Chondrocyte (in vitro differentiated cells): ENCODE measurements at places on chromosomes 13 and 19. TPM values are rescaled to one million over a fixed set of nuclear protein-coding genes. Genes with fewer than 3 reads are reported as not detected.

DNA sequence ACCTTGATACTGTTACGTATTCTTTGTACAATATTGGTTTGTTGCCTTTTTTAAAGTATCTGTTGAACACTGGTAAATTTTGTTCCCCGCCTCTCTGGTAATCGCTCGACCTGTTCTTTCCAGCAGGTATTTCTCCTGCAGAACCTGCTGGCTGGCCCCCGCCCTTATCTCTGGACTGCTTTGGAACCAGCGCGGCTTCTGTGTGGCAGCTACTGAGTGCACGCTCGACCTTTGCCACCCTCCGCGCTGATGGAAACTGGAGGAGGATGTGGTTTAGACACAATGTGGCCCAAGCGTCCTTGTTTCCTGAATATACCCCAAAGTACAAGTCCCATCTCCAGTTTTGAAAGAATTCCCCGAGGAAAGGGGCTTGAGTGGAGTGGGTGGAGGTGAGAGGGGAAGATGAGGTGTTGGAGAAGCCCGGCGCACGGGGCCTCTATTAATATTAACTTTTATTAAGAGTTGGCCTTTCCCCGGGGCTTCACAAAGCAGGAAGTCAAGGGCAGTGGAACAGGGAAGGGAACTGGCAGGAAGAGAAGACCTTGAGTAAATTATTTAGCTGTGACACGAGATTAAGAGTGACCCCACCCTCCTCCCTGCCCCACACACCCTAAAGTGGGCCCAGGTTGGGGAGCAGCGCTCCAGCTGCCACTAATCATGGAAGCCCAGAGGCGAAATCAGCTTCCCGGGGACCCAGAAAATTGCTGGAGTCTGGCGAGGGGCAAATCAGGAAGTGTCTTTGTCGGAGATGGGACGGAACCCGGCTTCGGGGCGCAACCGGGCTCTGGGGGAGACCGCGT is 16.0 kb downstream of the CDX2 start:
- no peak for DNase-seq

- DNase-seq: no peak
These were observed 117.6 kb upstream of the SPATA13 start for GRCh38 chr13:24042710-24043440.

CEACAM6 gene
- not detected in 3 replicates for total RNA-seq

SLAIN1 gene
- total RNA-seq: 0.31 to 0.82 TPM (median 0.69 TPM) in 3 replicates

GRCh38 chr13:40446365-40446764 is 220.1 kb downstream of the FOXO1 start:
- DNase-seq: no peak

ANKLE1 gene
- total RNA-seq: 0.38 to 0.57 TPM (median 0.53 TPM) in 3 replicates

DNA sequence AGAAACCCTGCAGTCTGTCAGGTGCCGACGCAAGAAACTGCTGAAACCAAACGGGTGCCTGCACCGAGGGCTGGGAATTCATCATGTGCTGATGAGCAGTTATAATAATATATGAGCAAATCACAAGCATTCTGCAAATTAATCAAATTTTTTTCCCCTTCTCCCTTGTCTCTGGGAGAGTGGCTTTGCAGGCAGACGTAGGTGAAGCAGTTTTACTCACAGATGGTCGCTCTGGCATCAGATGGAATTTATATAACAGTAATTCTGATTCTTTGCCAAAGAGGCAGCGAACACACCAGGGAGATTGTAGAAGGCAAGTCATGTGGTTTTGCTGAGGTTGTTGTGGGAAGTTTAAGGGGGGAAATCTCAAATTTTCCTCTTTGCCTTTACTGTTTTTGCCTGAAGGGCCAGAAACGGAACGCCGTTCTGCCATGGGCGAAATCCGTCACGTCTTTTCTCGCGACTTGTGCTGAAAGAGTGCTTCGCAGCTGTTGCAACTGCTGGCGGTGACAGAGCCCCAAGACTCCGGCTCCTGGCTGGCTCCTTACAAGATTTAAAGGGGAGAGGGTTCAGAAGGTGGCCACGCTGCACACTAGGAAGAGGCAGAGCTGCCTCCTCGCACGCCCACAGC is 320.1 kb downstream of the ZNF536 start:
- DNase-seq: no peak

DNA sequence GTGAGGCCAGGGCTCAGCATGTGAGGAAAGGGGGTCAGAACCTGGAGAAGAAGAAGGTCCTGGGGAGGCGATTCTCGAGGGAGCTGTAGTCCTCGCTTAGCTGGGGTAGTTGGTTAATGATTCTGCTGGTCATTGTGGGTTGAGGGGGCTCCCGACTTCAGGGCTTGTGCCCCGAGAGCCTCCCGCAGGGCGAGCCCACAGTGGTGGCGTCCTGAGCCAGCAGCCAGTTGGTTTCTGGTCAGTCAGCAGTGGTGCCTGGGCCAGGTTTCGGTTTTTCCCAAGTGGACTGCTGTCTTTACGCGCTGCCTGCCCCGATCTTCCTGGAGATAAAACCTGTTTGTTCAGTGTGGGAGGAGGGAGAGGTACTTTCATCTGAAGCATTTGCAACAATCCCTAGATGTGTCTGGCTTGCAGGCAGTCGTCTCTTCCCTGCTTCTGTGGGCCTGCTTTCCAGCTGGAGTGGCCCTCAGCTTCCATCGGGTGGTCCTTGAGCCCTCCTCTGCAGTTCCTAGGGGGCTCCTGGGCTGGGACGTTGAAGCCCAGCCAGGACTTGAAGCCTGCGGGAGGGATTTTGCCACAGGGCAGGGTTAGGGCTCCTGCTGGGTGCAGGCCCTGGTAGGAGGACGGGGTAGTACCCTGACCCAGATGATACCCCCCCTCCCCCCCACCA is 3.2 kb downstream of the PTBP1 start:
- DNase-seq: no peak

DNA sequence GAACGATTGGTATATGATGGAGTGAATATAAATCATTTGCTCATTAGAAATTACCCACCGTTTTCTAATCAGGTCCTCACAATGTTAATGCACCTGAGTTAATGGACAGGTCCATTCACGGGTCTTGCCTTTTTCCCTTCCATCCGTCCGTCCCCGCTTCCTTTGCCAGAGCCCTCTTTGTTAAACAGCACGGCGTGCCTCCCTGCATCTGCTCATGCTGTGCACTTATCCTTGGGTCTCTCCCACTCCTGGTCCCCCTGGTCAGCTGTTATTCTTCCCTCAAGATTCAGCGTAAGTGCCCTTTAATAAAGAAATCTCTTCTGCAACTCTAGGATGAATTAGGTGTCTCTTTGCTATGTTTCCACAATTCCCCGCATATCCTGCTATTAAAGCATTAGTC is 324.5 kb downstream of the DNAJC15 start:
- DNase-seq: no peak

GRCh38 chr13:85247780-85248179 is 551.4 kb downstream of the SLITRK6 start:
- no peak for DNase-seq
